ENCODE measurements at places on chromosomes 7 and 10.

DNA sequence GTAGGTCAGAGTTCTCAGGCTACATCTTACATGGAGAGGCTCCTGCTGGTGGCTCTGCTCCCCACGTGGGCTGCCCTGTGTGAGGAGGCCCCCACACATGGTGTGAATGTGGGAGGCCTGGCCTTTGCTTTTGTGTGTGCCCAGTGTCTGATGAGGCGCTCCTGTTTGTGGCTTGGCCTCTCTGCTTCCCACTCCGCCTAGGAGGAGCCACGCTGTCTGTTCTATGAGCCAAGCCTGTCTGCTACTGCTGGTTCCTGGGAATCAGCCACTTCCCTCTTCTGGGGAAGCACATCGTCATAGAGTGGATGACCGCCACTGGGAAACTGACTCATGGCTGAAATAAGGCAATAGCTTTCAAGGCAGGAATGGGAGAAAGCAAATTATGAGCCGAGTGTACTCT lies 87.1 kb downstream of the CYP26A1 start:
- no peaks in the 10 kb centered on the region for H3K27me3 ChIP-seq
- no peak overlapping the region for H3K4me3 ChIP-seq
- no peaks in the 10 kb centered on the region for H3K36me3 ChIP-seq
- DNase-seq = peak; percentile 31

- no peak overlapping the region for H3K4me3 ChIP-seq
- H3K27me3 ChIP-seq = no peaks in the 10 kb centered on the region
- DNase-seq = no peak
- H3K4me1 ChIP-seq = peaks cover 3% of the 10 kb centered on the region
- H3K27ac ChIP-seq = no peak overlapping the region
- H3K36me3 ChIP-seq = no peaks in the 10 kb centered on the region
Observed at GRCh38 chr7:116687801-116688201, 15.8 kb downstream of the MET start.

GRCh38 chr7:343227-343822 lies 53.4 kb downstream of the FOXL3 start:
- no peaks in the 10 kb centered on the region for H3K4me1 ChIP-seq
- no peaks in the 10 kb centered on the region for H3K36me3 ChIP-seq
- no peak overlapping the region for H3K4me3 ChIP-seq
- DNase-seq = no peak

DNA sequence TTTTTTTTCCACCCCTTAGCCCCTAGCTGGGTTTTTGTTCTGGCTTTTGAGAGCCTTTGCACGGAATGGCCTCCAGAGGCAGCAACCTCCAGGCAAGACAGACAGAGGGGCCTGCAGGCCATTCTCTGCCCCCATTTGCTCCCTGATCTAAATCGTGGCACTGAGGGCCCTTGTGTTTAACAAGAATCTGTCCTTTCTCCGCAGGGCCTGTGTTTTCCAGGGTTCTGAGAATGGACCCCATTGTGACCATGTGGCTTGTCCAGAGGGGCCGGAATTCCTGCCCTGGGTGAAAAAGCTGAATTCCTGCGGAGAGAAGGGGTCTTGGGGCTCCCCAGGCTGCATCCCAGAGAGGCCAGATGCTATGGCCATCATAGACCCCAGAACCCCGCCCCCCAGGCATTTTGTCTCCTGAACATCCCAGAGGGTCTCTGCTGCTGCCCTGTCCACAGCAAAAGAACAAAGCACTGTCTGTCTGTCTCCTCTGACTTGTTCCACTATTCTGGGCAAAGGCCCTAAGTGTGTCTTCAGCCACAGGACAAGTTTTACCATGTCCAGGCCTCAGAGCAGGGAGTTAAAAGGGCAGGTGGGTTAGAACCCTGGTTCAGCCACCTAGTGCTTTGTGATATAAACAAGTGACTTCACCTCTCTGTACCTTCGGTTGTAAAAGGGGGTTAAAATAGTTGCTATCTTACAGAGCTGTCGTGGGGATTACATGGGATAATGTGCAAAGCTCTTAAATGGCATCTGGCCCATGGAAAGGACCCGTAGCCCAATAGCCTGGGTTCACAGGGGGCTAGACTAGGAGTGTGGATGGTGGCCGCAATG lies 155.6 kb downstream of the SH3PXD2A start:
- H3K4me3 ChIP-seq = no peak overlapping the region
- no peak for DNase-seq
- H3K4me1 ChIP-seq = peaks cover 3% of the 10 kb centered on the region
- no peaks in the 10 kb centered on the region for H3K36me3 ChIP-seq
- no peaks in the 10 kb centered on the region for H3K27me3 ChIP-seq
- H3K27ac ChIP-seq = no peak overlapping the region

GRCh38 chr10:119588071-119588470 lies 8.7 kb downstream of the TIAL1 start:
- DNase-seq = no peak
- H3K4me1 ChIP-seq = no peaks in the 10 kb centered on the region
- no peaks in the 10 kb centered on the region for H3K27me3 ChIP-seq
- peaks cover 14% of the 10 kb centered on the region for H3K36me3 ChIP-seq
- H3K4me3 ChIP-seq = no peak overlapping the region
- H3K27ac ChIP-seq = no peak overlapping the region

GRCh38 chr7:94687076-94687475 lies 31.1 kb upstream of the SGCE start:
- no peak overlapping the region for H3K4me3 ChIP-seq
- H3K27me3 ChIP-seq = no peaks in the 10 kb centered on the region
- no peak for DNase-seq
- H3K36me3 ChIP-seq = no peaks in the 10 kb centered on the region

DNA sequence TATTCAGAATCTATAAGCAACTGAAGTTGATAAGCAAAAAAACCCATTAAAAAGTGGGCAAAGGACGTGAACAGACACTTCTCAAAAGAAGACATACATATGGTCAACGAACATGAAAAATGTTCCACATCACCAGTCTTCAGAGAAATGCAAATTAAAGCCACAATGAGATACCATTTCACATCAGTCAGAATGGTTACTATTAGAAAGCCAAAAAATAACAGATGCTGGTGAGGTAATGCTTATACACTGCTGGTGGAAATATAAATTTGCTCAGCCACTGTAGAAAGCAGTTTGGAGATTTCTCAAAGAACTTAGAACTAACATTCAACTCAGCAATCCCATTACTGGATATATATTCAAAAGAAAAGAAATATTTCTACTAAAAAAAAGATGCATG lies 332.8 kb upstream of the PLXDC2 start:
- no peak overlapping the region for H3K4me3 ChIP-seq
- H3K27me3 ChIP-seq = no peaks in the 10 kb centered on the region
- no peaks in the 10 kb centered on the region for H3K4me1 ChIP-seq
- DNase-seq = no peak

DNA sequence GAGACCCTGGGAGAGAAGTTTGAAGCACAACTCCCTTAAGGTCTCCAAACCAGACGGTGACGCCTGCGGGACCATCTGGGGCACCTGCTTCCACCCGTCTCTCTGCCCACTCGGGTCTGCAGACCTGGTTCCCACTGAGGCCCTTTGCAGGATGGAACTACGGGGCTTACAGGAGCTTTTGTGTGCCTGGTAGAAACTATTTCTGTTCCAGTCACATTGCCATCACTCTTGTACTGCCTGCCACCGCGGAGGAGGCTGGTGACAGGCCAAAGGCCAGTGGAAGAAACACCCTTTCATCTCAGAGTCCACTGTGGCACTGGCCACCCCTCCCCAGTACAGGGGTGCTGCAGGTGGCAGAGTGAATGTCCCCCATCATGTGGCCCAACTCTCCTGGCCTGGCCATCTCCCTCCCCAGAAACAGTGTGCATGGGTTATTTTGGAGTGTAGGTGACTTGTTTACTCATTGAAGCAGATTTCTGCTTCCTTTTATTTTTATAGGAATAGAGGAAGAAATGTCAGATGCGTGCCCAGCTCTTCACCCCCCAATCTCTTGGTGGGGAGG lies 10.8 kb downstream of the SERPINE1 start:
- H3K4me1 ChIP-seq = peaks cover 10% of the 10 kb centered on the region
- H3K36me3 ChIP-seq = peaks cover 25% of the 10 kb centered on the region
- no peak overlapping the region for H3K4me3 ChIP-seq
- no peak overlapping the region for H3K27ac ChIP-seq

DNA sequence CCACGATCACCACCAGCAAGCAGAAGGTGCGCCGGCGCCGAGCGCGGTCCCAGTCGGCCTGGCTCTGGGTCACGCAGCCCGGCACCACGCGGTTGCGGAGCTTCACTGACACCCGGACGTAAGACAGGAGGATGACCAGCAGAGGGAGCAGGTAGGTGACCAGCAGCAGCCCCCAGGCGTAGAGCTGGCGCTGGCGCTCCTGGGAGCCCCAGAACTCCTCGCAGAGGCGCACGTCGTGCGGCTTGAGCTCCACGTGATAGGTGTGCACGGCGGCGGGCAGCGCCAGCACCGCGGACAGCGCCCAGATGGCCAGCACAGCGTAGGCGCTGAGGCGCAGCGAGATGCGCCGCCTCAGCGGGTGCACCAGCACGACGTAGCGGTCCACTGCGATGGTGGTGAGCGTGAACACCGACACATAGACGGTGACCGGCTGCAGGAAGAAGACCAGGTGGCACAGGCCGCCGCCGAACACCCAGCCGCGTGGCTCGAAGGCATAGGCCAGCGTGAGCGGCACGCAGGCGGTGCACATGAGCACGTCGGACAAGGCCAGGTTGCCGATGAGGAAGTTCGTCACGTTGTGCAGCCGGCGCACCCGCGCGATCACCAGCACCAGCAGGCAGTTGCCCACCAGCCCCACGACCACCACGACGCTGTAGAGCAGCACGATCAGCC lies 920 bp downstream of the PRLHR start:
- no peak overlapping the region for H3K4me3 ChIP-seq
- peaks cover 27% of the 10 kb centered on the region for H3K27me3 ChIP-seq
- peak; percentile 16 for DNase-seq
- no peaks in the 10 kb centered on the region for H3K36me3 ChIP-seq

- H3K4me1 ChIP-seq = no peaks in the 10 kb centered on the region
- H3K27me3 ChIP-seq = no peaks in the 10 kb centered on the region
- H3K27ac ChIP-seq = no peak overlapping the region
- no peak for DNase-seq
Observed at GRCh38 chr10:71007516-71007915, 119.2 kb upstream of the PCBD1 start.

DNA sequence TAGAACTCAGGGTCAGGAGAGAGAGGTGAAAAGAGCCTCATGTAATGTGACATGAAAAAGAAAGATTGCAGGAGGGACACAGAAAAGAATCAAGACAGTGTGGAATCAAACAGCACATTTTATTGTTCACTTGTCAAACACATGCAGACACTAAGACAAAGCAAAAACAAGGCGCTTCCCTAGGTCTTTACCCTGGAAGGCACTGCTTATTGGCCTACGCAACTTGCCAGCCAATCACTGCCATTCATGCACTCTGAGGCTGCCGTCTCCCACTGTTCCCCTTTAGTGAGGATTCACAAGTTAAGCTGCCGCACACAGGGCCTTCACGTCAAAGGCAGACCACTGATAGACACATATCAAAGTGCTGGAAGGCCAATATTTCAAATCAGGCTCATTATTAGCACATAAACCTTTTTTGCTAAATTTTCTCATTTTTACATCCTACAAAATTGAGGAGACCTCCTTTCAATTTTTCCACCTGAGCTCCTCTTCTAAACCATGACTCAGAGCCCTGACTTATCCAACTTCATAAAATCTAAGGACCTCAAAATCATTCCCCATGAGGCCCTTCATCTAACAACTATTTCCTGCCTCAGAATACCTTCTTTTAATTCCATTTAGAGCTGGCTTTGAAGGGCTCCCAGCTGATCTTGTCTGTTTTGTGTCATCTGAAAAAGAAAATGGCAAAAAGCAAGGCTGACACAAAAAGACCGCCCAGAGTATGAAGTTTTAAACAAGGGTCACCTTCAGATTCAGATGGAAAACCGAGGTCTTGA lies 149.4 kb downstream of the CHCHD3 start:
- no peak overlapping the region for H3K27ac ChIP-seq
- H3K4me3 ChIP-seq = no peak overlapping the region
- no peak for DNase-seq
- no peaks in the 10 kb centered on the region for H3K27me3 ChIP-seq
- no peaks in the 10 kb centered on the region for H3K36me3 ChIP-seq

DNA sequence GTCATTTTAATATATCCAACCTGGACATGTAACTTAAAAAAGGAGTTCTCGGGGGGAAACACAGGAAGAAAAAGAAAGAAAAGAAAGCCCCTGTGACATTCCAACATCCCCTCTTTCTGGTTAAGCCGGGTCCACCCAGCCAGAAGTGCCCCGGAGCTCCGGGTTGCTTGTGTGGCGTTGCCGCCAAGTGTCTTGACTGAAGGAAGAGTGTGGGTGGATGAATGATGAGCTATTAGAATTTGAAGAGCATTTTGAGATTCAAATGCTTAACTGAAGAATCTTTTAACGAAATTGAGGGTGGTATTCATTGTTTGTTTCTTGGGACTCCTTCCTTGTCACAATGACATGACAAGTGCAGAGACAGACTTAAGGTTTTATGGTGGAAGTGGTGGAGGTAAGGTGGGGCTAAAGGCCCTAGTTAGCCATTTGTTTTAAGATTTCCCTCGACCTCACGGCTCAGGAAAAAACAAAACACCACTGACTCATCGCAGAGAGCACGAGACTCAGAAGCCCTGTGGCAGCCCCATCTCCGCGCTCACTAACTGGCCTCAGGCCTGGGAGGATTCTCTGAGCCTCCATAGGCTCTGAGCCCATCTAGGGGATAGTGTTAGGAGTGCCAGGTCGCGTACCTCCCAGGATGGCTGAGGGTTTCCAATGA lies 1.8 kb upstream of the GLI3 start:
- no peak overlapping the region for H3K27ac ChIP-seq
- no peaks in the 10 kb centered on the region for H3K27me3 ChIP-seq
- peak; percentile 80 for DNase-seq
- H3K4me1 ChIP-seq = peaks cover 3% of the 10 kb centered on the region

- H3K27me3 ChIP-seq = no peaks in the 10 kb centered on the region
- peaks cover 4% of the 10 kb centered on the region for H3K4me1 ChIP-seq
- no peak overlapping the region for H3K4me3 ChIP-seq
- no peak overlapping the region for H3K27ac ChIP-seq
Observed at GRCh38 chr10:113849946-113850345, 3.9 kb downstream of the DCLRE1A start.

DNA sequence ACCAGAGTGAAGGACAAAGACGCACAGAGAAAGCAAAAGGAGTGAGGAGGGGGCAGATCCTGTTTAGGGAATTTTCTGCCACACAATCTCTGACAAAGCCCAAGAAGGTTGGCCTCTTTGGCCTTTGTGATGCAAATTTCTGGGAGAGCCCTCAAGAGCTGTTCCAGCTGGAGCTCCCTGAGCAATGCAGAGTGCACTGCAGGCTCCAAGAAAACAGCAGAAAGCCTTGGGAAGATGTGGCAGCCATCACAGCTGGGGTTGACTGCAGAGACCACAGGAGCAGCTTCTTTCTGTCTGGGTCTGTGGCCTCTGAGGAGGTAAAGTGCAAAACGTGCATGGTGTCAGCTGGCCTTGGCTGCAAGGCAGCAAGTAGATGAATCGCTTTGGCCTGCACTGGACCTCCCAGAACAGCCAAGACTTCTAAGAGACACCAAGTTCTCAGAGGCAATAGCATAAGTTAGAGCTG lies 200.2 kb downstream of the ELMO1 start:
- peaks cover 7% of the 10 kb centered on the region for H3K4me1 ChIP-seq
- no peaks in the 10 kb centered on the region for H3K27me3 ChIP-seq

- H3K4me1 ChIP-seq = no peaks in the 10 kb centered on the region
- no peak overlapping the region for H3K27ac ChIP-seq
- H3K4me3 ChIP-seq = no peak overlapping the region
Observed at GRCh38 chr10:6840201-6840691, 260.2 kb upstream of the PRKCQ start.

Measured in trophoblast cell (in vitro differentiated cells and primary cell).